Suppressor macrophage (primary cell): ENCODE measurements at places on chromosomes 2 and 18.
A peak's percentile ranks its signal among the peaks of the same experiment; 100 is the strongest.

- no peak for DNase-seq
These were observed 122.5 kb downstream of the FOXI3 start for GRCh38 chr2:88329815-88330603.

- DNase-seq = no peak
These were observed 349.2 kb upstream of the ID2 start for GRCh38 chr2:8332646-8333045.

DNA sequence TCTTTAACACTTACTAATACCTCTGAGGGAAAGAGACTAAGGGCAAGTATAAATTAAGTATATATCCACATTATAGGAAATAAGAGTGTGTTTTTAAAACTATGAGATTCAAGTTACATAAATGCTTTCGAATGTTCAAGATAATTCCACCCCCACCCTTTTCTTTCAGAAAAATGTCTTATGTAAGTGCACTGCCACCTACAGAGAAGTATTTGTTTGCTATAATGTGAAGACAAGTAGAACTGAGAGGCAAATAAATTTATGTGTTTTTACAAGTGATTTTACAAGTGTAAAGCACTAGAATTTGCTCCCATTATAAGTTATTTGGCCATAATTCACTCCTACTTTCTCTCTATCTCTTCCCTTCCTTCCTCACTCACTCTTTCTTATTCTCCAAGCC is 99.9 kb upstream of the CRACDL start:
- no peak for DNase-seq

DNA sequence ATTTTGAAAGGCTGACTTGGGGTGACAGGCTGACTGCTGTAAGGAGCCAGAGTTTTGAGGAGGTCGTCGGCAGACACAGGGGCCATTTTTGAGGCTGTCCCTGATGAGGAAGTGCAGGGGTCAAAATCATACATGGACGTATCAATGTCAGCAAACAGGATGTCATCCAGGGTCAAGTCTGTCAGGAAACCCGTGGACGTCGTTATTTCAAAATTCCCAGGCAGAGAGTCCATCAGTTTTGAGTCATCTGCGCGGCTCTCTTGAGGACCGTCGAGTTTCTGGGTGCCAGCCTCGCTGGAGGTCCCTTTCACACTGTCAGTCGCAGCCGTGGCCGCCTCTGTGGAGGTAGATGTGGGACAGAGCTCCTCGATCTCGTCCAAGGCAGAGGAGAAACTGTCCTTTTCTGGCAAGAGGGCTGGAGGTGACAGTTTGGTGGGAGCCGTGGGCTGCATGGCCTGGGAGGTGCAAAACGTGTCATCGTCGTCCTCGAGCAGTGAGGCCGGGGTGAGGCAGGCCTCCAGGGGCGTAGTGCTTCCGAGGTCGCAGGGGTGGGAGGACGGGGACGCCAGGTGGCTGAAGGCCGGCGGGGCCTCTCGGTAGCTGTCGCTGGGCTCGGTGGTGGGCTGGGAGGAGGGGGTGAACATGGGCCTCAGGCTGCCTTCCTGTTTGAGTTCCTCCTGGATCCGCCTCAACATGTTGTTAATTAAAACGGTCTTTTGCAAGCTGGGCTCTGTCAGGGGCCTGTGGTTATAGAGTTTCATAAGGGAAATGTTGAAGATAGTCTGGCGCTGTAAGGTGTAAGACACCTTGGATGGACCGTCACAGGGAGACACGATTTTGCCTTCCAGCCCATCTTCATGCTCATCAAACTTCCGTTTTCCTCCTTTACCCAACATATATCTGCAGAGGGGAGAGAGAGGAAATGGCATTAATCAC is 17.5 kb downstream of the SERTAD2 start:
- peak; percentile 54 for DNase-seq

DNA sequence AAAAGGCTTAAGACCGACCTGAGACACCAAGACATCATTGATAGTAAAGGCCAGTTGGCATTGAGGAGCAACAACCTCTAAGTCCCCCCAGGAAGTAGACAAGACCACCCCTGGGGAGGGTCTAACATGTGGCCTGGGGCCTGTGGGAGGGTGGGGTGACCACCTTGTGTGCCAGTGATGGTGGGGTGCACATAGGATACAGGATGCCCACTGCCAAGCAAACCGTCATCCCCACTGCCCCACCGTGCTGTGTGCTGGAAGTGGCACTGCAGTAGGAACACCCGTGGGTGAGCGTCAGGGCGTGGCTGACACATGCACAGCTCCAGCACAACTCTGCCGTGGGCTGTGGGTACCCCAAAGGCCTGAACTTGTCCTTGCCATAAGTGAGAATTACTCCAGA is 84.3 kb upstream of the LGALSL start:
- no peak for DNase-seq

DNA sequence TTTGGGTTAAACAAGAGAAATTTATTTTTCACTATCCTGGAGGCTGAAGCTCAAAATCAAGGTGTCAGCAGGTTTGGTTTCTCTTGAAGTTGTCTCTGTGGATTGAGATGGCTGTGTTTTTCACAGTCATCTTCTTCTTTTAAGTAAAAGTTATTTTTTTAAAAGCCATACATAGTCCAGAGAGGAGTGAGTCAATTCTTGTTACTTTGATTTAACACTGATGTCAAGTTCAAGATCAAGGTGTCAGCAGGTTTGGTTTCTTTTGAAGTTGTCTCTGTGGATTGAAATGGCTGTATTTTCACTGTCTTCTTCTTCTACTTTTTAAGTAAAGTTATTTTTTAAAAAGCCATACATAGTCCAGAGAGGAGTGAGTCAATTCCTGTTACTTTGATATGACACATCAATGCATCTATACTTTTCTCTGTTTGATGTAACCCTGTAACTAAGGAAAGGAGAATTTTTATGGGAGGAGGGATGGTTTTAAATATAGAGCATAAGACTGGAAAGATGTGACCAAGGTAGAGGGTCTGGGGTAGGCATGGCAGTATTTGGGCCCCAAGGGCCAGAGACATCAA is 22.5 kb upstream of the RASGRP3 start:
- no peak for DNase-seq

GRCh38 chr2:10180229-10180628 is 57.7 kb downstream of the RRM2 start:
- no peak for DNase-seq

- DNase-seq = no peak
These were observed 31.4 kb downstream of the GPR75 start for GRCh38 chr2:53828331-53828730.

GRCh38 chr2:3105814-3106569 is 271.6 kb downstream of the EIPR1 start:
- no peak for DNase-seq

GRCh38 chr2:85326406-85327159 is 1.2 kb downstream of the TGOLN2 start:
- peak; percentile 86 for DNase-seq

- no peak for DNase-seq
These were observed 32.6 kb downstream of the NAPG start for GRCh38 chr18:10558243-10558966.
